ENCODE measurements at places on chromosomes 3 and 15.

DNA sequence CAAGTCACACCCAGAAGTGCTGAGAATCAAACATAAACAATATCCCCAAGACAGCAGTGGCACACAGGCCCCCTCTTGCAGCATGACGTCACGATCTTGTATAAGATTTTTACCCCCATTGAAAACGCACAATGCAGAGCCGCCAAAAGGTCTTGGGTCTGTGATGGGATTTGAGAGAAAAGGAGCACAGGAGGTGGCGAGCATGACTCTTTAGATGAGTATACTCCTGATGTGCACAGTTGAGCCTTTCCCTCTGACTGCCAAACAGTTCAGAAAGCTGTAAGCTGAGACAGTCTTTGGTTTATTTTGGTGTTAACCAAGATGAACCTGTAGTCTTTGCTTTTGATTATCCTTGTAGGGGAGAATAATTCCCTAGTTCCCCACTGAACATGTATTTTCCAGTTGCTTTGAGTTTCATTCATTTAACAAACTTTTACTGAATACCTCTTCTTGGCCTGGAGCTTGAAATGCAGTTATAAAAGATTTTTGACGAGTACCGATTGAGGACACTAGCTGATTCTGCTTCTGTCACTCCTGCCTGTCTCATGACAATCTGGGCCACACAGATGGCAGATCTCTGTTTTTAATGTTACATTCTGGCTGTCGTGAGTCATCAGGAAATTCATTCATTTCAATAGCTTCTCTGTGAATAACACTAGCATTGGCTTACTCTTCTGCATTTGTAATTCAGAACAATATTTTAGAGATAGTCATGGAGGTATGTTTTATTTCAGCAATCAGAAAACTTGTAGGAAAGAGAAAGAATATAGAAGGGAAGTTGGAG, 28.9 kb downstream of the CFAP91 start:
- peaks cover 15% of the 10 kb centered on the region for H3K4me1 ChIP-seq
- H3K36me3 ChIP-seq = no peaks in the 10 kb centered on the region
- no peak for DNase-seq
- no peak overlapping the region for H3K4me3 ChIP-seq
- no peaks in the 10 kb centered on the region for H3K27me3 ChIP-seq
- H3K27ac ChIP-seq = peak overlapping the region; percentile 56

DNA sequence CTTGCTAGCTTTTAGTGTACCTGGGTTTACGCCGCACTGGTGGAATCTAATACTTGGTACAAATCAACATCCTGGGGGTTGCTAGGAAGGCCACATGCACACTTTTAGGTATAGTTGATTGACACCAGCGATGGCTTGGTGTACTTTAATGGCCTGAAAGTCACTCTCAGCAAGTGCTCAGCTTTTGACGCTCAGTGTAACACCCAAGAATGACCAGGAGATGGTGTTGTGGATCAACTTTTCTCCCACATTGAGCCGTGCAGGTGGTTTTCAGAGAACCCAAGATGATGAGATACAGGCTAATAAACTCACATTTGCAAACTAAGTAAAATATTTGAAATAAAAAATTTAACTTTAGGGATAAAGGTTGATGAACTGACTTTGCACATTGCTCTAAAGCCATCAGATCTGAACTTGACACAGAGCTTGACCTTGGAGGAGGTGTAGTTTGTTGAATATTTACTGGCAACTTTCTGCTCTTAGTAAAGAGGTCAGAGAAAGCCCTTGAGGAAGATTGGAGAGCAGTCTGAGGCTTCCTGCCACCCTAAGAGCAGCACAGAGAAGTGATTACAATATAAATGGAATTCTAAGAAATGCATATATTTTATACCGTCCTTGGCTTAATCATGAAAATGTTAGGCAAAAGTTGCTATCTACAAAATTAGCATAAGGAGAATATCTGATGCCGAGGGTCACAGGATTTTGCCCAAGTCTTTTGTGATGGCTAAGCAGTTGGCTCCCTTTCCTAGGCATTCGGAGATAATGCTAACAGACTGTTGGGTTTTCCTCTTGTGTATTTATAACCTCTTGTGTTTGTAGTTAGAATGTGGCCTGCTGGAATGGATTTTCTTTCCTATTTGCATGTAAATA, 143.4 kb upstream of the RASGRP1 start:
- H3K27ac ChIP-seq = no peak overlapping the region
- H3K36me3 ChIP-seq = no peaks in the 10 kb centered on the region
- H3K4me1 ChIP-seq = peaks cover 7% of the 10 kb centered on the region
- peak; percentile 28 for DNase-seq
- no peak overlapping the region for H3K4me3 ChIP-seq

DNA sequence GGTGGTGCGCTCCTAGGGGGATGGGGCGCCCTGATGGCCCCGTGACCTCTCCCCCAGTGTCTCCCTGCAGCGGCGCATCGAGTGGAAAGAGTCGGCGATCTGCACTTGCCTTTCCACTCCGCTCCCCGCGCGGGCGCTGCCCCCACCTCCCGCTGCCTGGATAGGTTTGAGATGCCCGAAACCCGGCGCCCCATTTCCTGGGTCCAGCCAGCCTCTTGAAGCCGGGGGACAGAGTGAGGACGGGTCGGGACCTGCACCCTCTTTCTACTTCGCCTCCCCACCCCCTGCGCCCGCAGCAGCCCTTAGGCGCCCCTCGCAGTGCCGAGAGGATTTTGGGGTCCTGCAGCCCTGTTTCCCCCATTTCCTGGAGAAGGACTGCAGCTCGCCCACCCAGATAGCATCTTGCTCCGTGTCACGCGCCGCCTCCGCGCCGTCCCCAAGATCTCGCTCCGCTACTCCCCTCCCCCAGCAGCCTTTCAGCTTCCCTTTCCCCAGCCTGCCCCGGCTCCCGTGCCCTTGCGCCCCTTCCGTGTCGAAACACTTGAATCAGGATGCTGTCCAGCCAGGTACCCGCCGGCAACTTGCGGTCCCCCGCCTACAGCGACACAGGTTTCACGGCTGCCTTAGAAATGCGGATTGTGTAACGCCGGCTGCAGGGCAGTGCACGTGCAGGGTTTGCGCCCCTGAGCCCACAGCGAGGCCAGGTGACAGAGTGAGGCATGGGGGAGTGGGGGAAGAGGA, 519 bp downstream of the ABHD6 start:
- peaks cover 9% of the 10 kb centered on the region for H3K27me3 ChIP-seq
- H3K4me3 ChIP-seq = peak overlapping the region; percentile 97
- H3K4me1 ChIP-seq = peaks cover 37% of the 10 kb centered on the region
- H3K27ac ChIP-seq = peak overlapping the region; percentile 71
- DNase-seq = peak; percentile 49

DNA sequence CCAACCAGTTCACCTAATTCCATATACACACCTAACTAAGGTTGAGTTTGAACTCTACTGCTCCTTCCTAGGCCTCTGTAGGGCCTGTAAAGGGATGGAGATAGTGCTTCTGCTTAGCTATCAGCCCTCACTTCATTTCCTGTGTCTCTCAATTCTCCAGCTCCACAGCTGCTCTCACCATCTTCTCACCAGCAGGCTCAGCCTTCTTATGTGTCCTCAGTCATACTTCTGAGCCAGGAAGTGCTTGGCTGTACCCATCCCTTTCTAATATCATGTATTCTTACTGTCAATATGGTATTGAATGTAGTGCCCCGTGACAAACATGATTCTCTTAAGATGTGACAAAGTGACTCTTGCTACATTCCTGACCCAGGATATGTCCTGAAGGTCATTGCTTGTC, 116.9 kb downstream of the SLC9A9 start:
- H3K4me3 ChIP-seq = no peak overlapping the region
- H3K36me3 ChIP-seq = peaks cover 13% of the 10 kb centered on the region
- no peak overlapping the region for H3K27ac ChIP-seq
- DNase-seq = no peak
- peaks cover 4% of the 10 kb centered on the region for H3K27me3 ChIP-seq

DNA sequence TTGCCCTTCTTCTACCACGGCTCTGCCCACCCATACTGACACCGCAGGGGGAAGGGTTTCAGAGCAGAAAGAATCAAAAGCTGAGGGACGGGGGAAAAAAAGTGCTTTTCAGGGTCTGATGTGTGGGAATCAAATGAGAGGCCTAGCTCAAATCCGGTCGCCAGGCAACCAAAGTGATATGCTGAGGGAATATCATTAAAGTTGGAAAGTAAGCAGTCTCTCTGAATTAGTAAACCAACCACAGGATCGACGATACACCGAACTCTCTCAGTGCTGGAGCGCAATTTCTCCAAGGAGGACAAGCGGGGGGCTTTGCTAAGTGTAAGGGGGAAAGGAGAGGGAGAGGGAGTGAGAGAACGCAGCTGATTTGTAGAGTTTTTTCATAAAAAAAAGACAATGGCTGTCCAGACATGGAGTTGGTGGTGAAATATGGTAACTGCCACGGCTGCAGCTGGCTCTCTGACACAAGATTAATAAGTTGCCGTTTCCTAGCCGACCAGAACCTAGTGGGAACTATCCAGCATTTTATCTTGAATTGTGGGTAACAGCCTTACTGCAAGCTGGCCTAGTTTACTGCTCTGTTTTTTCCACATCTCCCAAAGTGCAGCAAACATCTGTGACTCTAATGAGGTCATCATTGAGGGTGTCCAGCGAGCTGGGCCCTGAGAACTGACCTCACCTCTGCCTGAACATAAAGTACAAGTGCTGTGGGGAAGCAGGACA, 530.2 kb downstream of the SOX2 start:
- no peak overlapping the region for H3K27ac ChIP-seq
- DNase-seq = no peak
- peaks cover 8% of the 10 kb centered on the region for H3K4me1 ChIP-seq
- H3K36me3 ChIP-seq = no peaks in the 10 kb centered on the region
- H3K4me3 ChIP-seq = no peak overlapping the region

- H3K27ac ChIP-seq = no peak overlapping the region
- H3K4me1 ChIP-seq = no peaks in the 10 kb centered on the region
- H3K4me3 ChIP-seq = no peak overlapping the region
- DNase-seq = no peak
- no peaks in the 10 kb centered on the region for H3K36me3 ChIP-seq
These were observed 64.5 kb downstream of the ZNF148 start for GRCh38 chr3:125310623-125311081.

- H3K27ac ChIP-seq = no peak overlapping the region
- H3K36me3 ChIP-seq = no peaks in the 10 kb centered on the region
- H3K4me3 ChIP-seq = no peak overlapping the region
- H3K27me3 ChIP-seq = peaks cover 2% of the 10 kb centered on the region
These were observed 53.9 kb downstream of the FGD5 start for GRCh38 chr3:14872706-14873105.

GRCh38 chr3:9550999-9551398, 2.6 kb downstream of the LHFPL4 start:
- no peak overlapping the region for H3K27ac ChIP-seq
- H3K4me3 ChIP-seq = no peak overlapping the region
- peaks cover 2% of the 10 kb centered on the region for H3K4me1 ChIP-seq

GRCh38 chr3:135762188-135762856, 203.2 kb upstream of the PPP2R3A start:
- DNase-seq = peak; percentile 25
- no peaks in the 10 kb centered on the region for H3K4me1 ChIP-seq
- H3K36me3 ChIP-seq = no peaks in the 10 kb centered on the region
- H3K4me3 ChIP-seq = no peak overlapping the region
- no peak overlapping the region for H3K27ac ChIP-seq
- no peaks in the 10 kb centered on the region for H3K27me3 ChIP-seq

DNA sequence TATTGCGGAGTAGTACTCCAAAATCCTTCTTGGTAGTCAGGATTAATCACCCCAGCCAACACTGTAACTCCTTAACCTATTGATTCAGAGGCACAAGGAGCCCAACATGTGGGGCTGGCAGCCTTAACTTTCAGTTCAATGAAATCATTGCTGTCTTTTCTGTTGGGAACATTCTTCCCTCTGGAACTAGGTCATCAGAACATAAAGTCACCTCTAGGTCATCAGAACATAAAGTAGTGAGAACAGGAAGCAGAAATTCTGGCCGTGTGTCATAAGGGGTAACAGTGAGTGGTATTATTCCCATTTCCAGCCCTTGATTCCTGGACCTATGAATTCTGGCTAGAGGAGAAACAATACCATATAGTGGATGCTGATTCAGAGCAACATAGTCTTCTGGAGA, 71.5 kb upstream of the TNIK start:
- no peak overlapping the region for H3K4me3 ChIP-seq
- no peak for DNase-seq

DNA sequence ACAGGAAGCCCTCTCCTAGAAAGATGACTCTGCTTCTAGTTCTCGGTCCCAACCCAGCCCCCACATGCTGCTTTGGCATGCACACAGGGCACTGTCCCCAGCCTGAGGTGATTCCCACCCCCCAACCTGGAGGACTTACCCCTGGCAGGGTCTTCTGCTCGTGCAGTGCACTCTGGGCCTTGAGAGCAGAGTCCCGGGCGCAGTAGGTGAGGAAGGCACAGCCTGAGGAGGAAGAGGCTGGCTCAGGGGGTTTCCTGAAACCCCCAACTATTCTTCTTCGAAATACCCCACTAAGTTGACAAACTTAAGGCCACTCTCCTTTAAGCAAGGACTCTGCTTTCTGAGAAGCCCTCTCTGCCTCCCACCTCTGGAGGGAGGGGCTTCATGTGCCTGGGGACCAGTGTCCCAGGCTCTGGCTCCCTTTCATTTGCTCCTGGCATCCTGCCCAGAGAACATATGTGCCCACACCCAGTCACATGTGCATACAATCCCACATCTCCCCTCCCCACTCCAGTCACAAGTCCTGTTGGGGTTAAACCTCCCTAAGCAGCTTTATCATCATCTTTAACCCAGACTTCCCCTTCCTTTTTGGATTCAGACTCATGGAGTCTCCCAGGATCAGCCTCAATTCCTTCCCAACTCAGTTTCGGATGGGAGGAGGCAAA, 4.1 kb downstream of the CELF6 start:
- H3K36me3 ChIP-seq = no peaks in the 10 kb centered on the region
- H3K4me3 ChIP-seq = no peak overlapping the region
- peak; percentile 35 for DNase-seq
- no peak overlapping the region for H3K27ac ChIP-seq
- peaks cover 17% of the 10 kb centered on the region for H3K27me3 ChIP-seq

DNA sequence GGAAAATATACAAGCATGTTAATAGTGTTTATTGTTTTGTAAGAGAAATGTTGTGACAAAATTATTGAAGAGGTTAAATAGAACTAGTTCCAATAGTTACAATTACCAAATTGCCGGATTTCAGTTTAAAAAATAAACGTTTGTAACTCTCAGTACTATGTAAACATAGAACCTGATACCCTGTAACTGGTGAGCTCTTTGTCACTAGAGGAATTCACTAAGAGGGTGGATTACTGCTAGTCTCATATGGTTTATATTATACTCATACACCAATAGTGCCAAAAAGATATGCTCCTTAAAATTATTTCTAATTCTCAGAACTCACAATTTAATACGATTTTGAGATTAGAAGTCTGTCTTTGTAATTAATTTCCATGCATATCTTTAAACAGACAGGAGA, 7.6 kb upstream of the GMNC start:
- no peak for DNase-seq
- peaks cover 8% of the 10 kb centered on the region for H3K4me1 ChIP-seq
- no peaks in the 10 kb centered on the region for H3K36me3 ChIP-seq
- no peak overlapping the region for H3K27ac ChIP-seq

DNA sequence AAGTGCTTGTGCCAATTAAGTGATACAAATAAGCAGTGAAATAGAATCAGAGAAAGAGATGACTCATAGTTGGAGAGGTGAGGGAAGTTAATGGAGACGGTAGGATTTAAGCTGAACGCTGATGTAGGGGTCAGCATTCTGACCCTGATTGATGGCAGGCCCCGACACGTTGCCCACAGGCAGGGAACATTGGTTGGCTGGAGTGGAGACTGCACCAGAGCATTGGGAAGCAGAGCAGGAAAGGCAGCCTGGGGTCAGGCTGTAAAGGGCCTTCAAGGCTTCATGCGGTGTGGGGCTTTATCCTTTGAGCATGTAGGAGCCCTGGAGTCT, 68.6 kb downstream of the DCUN1D1 start:
- no peak overlapping the region for H3K4me3 ChIP-seq
- DNase-seq = no peak
- no peaks in the 10 kb centered on the region for H3K36me3 ChIP-seq
- H3K4me1 ChIP-seq = no peaks in the 10 kb centered on the region
- no peak overlapping the region for H3K27ac ChIP-seq
- no peaks in the 10 kb centered on the region for H3K27me3 ChIP-seq

All from glutamatergic neuron (in vitro differentiated cells).